ENCODE measurements at places on chromosomes 16 and 17. TPM values are rescaled to one million over a fixed set of nuclear protein-coding genes. Genes with fewer than 3 reads are reported as not detected.

The CYBC1 gene
- 66.7 TPM for total RNA-seq

The ODAD4 gene
- total RNA-seq: 1.3 TPM

The NRN1L gene
- 4.9 TPM for total RNA-seq

The TRPV2 gene
- 2.1 TPM for total RNA-seq

All from H1 (cell line).